AML-193 (cell line): ENCODE measurements at places on chromosomes 2 and 18.

- no peak for DNase-seq
Measured at GRCh38 chr18:12774982-12775381, 72.1 kb downstream of the PSMG2 start.

GRCh38 chr2:15260196-15260595 lies 300.9 kb downstream of the NBAS start:
- no peak for DNase-seq

- DNase-seq = no peak
Measured at GRCh38 chr2:29583548-29584156, 337.7 kb downstream of the ALK start.

DNA sequence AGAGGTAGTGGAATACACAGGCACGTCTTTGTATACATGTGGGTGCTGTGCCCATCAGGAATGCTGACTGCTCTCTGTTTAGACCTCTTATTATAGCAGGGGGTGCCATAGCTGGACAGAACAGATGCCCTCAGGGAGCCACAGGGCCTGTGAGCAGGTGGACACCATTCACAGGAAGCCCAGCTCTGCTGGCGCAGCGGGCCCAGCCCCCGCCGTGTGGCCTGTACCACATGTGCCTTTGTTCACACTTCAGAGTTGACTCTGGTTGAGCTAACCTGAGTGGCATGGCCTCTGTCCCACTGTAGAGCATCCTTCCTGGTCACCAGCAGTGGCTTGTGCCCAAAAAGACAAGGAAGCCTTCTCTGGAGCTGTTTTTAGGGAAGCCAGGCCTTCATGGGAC lies 730.9 kb upstream of the ID2 start:
- DNase-seq = no peak

GRCh38 chr2:105038383-105039061 lies 653 bp downstream of the MRPS9 start:
- DNase-seq = no peak

- no peak for DNase-seq
Measured at GRCh38 chr2:231228223-231228622, 29.8 kb downstream of the ARMC9 start.
